ENCODE measurements at places on chromosomes 2 and 18.

DNA sequence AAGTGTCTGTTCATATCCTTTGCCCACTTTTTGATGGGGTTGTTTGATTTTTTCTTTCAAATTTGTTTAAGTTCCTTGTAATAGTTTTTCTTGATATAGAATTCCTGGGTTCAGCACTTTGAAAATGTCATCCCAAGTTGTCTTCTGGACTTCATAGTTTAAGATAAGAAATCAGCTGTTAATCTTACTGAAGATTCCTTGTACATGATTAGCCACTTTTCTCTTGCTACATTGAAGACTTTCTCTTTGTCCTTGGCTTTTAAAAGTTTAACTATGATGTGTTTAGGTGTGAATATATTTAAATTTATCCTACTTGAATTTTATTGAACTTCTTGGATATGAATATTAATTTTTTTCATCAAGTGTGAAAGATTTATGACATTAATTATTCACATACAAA lies 387.2 kb upstream of the CWC22 start:
- no peak for DNase-seq

- DNase-seq = no peak
Measured at GRCh38 chr2:53498210-53498609, 269.4 kb upstream of the CHAC2 start.

GRCh38 chr2:230694241-230694640 lies 18.4 kb upstream of the CAB39 start:
- no peak for DNase-seq

GRCh38 chr2:25743132-25743830 lies 69.9 kb upstream of the DTNB start:
- no peak for DNase-seq

- DNase-seq = no peak
Measured at GRCh38 chr18:670522-670921, 13.1 kb downstream of the TYMS start.

DNA sequence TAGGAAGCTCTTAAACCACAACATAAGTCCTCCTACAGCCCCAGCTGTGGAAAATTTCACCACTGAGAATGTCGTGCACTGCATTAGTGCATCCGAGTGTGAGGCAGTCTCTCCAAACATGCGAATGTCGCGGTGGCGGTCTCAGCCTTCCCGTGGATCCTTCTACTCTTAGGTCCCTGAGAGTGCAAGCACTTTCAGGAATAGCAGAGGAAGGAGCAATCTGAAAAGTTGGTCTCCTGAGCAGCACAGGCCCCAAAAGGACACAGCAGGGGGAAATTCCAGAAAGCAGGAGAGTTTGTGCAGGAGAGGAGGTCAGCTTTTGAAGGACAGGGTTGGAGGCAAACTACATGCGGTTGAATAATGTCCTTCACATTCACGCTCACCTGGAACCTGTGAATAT lies 440.5 kb upstream of the SMIM21 start:
- no peak for DNase-seq

- no peak for DNase-seq
Measured at GRCh38 chr2:207812058-207812725, 42.5 kb upstream of the FZD5 start.

- DNase-seq = no peak
Measured at GRCh38 chr2:196987298-196987648, 60.8 kb upstream of the PGAP1 start.

- DNase-seq = no peak
Measured at GRCh38 chr2:211986313-211986712, 552.3 kb downstream of the ERBB4 start.

Measured in SK-N-SH (cell line).